ENCODE measurements at places on chromosomes 6 and 20.

DNA sequence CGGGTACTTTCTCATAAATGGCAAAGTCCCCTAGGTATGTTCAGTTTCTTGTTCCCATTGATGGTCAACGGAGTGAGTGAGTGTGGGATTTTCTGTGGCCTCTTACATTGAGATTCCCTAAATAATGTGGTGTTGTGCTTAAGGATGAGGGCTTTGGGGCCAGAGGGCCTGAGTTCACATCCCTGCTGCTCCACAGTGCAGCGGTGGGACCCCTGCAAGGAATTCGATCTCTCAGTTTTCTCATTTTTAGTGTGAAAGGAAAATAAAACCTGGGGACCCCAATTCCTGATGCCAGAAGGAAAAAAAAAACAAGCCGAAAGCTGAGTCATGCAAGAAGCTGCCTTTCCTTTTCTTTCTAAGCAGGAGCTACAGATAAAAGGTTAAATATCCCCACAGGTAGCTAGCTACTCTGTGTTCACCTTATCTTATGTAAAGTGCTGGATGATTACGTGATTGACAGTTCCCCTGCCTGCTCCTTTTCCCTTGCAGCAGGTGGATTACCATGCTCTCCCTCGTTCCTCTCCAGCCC is 120.2 kb upstream of the CLDN20 start:
- no peak for DNase-seq

DNA sequence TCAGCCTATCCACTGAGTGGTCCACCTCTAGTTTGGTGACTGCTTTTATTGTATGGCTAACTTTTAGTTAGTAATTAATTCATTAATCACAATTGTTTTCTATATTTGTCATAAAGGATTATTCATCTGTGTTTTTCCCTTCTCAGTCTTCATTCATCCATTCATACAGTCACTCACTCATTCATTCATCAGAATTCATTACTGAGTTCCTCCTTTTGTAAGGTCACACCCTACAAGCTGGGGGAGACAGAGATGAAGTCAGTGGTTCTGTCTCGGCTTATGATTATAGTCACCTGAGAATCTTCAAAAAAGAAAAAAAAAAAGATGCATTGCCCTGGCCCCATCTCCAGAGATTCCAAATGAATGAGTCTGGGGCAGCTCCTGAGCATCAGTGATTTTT is 257.1 kb downstream of the ADGB start:
- DNase-seq: no peak

DNA sequence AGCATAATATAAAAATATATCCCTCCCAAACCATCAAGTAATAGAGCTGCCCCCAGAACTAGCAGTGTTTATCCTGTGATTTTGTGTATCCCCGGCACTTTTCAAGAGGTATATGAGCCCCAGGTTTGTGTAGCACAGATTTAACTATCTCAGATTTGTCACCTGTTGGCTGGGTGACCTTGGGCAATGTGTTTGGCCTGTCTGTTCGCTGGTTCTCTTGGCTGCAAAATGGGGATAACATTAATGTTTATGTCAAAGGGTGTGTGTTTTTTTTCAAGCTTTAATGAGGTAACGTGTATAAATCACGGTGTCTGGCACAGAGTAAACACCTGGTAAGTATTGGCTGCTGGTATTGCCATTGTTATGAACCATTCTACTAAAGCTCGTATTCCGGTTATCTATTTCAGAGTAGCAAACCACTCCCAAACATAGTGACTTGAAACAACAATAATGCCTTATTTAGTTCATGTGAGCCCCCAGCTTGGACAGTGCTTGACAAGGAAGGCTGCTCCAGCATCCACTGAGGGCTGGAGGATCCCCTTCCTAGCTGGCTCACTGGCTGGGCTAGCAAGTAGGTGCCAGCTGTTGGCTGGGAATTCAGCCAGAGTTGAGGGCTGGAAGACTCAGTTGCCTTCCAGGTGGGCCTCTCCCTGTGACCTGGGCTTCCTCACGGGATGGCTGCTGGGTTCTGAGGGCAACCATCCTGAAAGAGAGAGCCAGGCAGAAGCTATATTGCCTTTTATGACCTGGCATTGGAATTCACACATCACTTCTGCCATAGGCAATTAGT is 36.2 kb downstream of the PDRG1 start:
- no peak for DNase-seq

GRCh38 chr6:86969573-86969972 is 32.2 kb downstream of the HTR1E start:
- no peak for DNase-seq

DNA sequence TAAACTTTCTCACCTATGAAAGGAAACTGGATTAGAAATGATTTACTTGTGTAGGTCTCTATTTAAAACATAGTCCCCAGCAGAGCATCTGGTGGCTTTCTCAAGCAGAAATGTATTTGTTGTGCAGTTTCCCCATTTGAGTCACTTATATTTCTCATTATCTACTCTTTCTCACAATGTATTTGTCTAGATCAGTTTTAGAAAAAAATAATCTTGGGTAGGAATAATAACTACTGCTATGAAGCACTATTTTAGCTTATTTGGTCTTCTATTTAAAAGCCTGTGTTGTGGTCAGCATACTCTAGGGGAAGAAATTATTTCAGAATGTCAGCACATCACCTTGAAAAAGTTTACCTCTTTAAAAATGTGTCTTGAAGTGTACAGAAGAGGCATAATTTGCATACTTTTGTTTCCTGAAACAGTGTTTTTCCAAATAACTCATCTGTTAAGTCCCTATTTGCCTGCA is 60.9 kb upstream of the PRL start:
- DNase-seq: no peak

- no peak for DNase-seq
Measured at GRCh38 chr20:10352934-10353824, 80.8 kb downstream of the MKKS start.

GRCh38 chr6:22150368-22151035 is 146.3 kb downstream of the PRL start:
- no peak for DNase-seq

GRCh38 chr6:15499125-15499524 is 163.7 kb downstream of the DTNBP1 start:
- no peak for DNase-seq

- no peak for DNase-seq
Measured at GRCh38 chr6:125533710-125534397, 215.6 kb upstream of the HEY2 start.

GRCh38 chr6:165694296-165694695 is 31.3 kb upstream of the PDE10A start:
- DNase-seq: no peak

DNA sequence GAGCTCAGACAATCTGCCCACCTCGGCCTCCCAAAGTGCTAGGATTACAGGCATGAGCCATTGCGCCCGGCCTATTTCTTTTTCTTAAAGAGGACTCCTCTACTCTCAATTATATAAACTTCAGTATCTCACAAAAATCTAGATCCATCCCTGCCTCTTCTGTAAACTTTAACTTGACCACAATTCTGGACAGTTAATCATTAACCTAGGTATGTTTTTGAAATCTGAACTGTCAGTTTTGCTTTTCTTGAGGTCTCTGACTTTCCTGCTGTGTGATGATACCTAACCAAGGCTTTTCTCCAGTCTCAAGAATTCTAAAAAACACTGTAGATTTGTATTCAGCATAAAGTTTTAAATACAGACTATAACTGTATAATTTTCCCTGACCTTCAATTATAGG is 388.2 kb upstream of the SYNCRIP start:
- no peak for DNase-seq

- no peak for DNase-seq
Measured at GRCh38 chr6:106538145-106538544, 91.2 kb downstream of the RTN4IP1 start.

- no peak for DNase-seq
Measured at GRCh38 chr6:137964876-137965275, 97.8 kb downstream of the TNFAIP3 start.

GRCh38 chr20:63026582-63027165 is 19.9 kb upstream of the BHLHE23 start:
- no peak for DNase-seq

DNA sequence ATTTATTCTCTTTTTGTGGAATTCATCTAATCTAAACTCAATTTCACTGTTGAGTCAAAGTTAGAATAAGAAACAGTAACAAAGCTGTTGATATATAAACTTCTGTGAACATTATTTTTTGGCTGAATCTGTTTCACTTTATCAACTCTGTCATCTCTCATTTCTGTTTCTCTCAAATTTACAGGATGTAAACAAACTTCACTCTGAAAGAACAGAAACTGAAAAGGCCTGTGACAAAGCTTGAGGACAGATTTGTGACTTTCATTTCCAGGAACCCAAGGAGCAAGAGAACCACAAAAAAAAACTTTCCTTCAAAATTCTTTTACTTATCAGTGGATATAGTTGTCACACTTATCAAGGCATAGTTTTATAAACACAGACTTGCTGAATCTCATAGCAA is 447.9 kb upstream of the OPRM1 start:
- DNase-seq: no peak

DNA sequence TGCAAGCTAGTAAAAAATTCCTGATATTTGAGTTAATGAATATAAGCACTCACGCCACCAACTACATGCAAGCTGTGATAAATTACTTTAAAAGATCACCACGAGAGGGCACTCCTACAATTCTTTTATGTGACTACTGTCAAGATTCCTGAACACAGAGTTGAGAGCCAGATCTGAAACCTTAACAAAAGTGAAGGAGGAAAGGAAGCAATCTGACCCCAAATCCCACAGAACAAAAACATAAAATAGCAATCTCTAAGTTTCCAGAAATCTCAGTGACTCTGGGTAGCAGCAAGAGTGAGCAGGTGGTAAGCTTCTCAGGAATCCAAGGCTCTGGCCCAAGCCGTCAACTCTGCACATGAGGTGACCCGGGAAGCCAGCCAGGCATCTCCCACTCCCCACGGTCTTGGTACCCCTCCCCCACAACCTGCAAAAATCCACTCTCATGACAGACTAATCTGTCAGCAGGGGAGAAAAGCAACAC is 55.1 kb downstream of the STAU1 start:
- no peak for DNase-seq

DNA sequence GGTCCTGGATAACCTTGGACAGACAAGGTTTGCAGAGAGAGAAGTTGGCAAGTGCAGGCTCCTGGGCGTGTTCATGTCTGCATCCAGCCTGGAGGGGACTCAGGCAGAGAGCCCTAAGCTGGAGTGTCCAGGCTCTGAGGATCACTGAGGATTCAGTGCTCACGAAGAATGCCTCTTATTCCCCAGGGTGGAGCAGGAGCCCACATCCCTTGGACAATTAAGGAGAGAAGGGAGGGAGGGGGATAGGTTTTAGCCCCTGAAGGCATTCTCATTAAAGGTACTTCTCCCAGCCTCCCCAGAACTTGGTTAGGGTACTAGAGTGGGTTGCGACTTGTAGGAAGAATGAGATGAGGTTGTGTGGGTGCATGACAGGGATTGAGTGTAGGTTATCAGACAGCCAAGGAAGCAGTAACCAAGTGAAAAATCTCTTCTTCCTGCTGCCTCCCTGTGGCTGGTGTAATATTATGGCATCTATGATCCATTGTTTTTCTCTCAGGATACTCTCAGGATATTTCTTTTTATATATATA is 680 bp downstream of the HLA-DPB1 start:
- DNase-seq: no peak

DNA sequence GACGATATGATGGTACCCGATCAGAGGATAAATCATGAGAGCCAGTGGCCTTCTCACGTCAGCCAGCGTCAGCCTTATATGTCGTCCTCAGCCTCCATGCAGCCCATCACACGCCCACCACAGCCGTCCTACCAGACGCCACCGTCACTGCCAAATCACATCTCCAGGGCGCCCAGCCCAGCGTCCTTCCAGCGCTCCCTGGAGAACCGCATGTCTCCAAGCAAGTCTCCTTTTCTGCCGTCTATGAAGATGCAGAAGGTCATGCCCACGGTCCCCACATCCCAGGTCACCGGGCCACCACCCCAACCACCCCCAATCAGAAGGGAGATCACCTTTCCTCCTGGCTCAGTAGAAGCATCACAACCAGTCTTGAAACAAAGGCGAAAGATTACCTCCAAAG is 122.2 kb downstream of the TMEM242 start:
- no peak for DNase-seq

DNA sequence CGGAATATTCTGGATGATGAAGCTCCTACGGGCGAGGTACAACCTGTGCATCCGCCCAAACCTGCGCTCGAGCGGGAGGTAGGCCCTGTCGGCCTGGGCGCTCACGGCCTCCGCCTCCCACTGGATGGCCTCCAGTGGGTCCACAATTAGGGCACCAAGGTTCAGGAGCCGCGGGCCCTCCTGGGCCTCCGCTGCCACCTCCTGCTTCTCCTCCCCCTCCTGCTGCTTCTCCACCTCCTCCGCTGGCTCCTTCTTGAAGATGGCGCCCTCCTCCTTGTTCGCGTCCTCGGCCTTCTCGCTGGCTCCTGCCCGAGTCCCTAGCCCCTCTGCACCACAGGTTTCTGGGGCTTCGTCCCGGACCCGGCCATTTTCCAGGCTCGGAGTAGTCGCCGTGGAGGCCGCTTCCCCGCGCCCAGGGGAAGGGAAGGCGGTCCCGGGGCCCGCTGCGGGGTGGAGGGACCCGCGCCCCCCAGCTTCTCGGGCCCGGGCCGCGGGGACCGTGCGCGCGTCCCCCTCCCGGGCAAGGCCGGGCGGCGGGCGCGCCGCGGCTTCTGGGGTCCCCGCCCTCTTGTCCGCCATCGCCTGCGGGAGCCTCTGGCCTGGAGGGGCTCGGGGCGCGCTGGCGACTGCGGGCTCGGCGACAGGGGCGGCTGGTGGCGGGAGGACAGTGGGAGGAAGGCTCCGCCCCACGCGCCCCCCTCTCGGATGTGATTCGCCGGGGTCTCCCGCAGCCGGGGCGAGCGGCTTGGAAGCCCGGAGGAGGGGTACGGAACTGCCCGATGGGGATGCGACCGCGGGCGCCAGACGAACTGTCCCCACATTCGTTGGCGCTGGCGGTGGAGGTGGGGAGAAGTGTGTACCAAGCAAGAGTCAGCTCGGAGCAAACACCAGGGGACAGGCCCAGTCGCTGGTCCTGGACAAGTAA is 17.6 kb downstream of the PLAGL2 start:
- DNase-seq: peak; percentile 68

DNA sequence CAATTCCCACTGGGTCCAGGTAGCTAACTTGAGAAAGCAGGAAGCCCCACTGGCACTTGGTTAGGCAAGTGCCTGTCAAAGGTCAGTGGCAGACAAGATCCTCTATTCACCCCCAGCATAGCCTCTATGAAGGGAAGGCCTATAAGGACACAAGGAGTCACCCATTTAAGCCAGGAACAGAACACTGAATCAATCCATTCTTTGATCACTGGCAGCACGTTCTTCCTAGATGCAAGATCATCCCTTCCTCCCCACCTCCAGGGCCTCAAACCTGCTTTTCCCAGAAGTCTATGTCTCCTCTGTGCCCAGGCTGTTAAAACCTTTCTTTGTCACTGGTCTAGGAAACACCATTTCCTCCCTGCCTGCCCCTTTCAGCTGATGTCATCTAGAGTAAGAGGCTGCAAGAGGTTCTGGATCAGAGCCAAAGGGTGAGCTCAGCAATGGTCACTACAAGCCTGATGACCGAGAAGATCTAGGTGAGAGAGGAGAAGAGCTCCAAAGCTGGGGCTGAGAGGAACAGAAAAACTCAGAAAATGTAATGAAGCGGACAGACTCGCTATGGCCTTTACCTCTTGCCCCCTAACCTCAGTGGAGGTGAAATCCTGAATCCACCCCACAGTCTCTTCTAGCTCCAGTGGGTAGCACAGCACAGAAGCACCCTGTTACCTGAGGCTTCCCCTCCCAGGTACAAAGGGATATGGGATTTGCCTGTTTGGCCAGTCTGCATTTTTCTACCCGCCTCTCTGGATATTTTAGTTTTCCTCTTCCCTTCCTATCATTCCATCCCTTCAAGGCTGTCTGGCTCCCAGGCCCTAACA is 1.8 kb downstream of the GTPBP2 start:
- no peak for DNase-seq

GRCh38 chr6:80522576-80522975 is 416.1 kb downstream of the BCKDHB start:
- no peak for DNase-seq
